NCI-H1105 (cell line): ENCODE measurements at places on chromosomes 13 and 19.

GRCh38 chr19:8310342-8311055 is 2.3 kb upstream of the CD320 start:
- no peak for DNase-seq

DNA sequence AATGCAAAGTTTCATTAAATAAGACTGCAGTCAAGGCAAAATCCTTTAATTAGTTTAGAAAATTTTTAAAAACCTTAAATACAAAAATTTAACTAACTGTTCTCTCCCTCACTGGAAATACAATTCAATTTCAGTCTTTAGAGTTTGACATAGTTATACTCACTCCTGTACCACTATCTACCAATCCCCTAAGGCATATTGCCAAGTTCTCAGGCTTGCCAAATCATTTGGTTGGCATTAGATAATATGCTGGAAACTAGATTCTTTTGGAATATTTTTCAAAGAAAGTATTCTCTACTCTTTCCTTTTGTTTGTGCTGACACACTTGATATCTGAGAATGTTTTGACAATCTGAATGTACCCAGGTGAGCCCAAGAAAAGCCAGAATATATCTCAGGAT is 77.2 kb downstream of the TSC22D1 start:
- DNase-seq = no peak

GRCh38 chr19:2181633-2181997 is 17.9 kb downstream of the DOT1L start:
- DNase-seq = no peak

GRCh38 chr13:24900507-24900906 is 136.5 kb downstream of the RNF17 start:
- DNase-seq = no peak

DNA sequence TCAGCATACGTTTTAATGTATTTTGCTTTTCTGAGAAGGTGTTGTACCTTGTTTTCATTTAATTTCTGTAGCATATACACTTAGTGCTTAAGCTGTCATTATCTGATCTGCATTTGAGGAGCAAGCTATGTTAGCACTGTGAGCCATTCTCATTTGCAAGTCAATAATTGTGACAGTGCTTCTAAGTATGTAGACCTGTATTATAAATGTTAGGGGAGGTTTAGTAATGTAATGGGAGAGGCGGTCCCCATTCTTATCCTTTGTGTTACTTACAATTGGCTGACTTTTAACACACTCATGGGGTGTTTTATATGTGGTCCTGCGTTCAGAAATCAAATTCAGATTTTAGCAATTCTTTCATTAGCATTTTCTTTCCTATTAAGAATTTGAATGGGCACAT is 90.2 kb downstream of the GPC6 start:
- DNase-seq = no peak

GRCh38 chr13:106372199-106373155 is 163.0 kb downstream of the EFNB2 start:
- no peak for DNase-seq

DNA sequence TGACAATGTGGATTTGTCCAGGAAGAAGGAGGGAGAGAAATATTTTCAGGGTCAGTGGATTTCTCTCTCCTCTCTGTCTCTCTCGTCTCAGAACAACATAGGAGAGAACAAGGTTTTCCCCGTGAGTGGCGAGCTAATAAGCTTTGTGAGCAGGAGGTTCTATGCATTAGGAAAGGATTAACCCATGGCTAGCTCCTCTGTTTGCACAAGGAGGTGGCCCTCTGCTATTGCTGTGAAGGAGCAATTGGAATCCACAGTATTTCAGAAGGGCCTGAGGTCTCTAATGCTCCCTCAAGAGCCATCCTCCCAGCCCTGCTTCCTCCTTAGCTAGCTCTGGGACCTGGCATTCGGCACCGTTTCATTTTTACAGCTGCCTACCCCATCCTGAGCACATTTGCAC is 288.9 kb upstream of the MAB21L1 start:
- DNase-seq = no peak
